ENCODE measurements at places on chromosomes 12 and 14. TPM values are rescaled to one million over a fixed set of nuclear protein-coding genes. Genes with fewer than 3 reads are reported as not detected.

The IL23A gene
- not detected for total RNA-seq

The MTHFD1 gene
- total RNA-seq: 31.2 TPM

The CACNA1C gene
- total RNA-seq: 10.1 TPM

GRCh38 chr12:48054955-48055821 is 50.7 kb downstream of the SENP1 start:
- DNase-seq: no peak

- DNase-seq: peak; percentile 31
These were observed 46.3 kb upstream of the PCED1B start for GRCh38 chr12:47033081-47033480.

GRCh38 chr12:129776977-129777667 is 126.7 kb downstream of the TMEM132D start:
- no peak for DNase-seq

The ASPG gene
- 9.4 TPM for total RNA-seq

GRCh38 chr12:414859-415258 is 13.4 kb downstream of the CCDC77 start:
- DNase-seq: no peak

GRCh38 chr14:81416981-81417380 is 16.9 kb upstream of the STON2 start:
- no peak for DNase-seq

DNA sequence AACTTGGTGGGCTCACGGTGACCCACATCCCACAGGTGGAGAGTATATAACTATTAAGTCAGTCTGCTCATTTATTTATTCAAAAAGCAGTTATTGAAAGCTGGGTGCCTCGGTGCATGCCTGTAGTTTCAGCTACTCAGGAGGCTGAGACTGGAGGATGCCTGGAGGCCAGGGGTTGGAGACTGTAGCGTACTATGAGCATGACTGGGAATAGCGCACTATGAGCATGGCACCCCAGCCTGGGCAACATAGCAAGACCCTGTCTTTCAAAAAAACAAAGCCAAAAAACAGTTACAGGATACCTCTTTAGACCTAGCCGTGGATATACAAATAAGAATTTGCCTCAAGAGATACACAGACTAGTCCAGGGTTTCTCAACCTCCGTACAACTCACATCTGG is 139.8 kb downstream of the ZFP36L1 start:
- DNase-seq: no peak

The FAIM2 gene
- total RNA-seq: 2.3 TPM

GRCh38 chr12:18254081-18254480 is 7.2 kb upstream of the PIK3C2G start:
- no peak for DNase-seq

DNA sequence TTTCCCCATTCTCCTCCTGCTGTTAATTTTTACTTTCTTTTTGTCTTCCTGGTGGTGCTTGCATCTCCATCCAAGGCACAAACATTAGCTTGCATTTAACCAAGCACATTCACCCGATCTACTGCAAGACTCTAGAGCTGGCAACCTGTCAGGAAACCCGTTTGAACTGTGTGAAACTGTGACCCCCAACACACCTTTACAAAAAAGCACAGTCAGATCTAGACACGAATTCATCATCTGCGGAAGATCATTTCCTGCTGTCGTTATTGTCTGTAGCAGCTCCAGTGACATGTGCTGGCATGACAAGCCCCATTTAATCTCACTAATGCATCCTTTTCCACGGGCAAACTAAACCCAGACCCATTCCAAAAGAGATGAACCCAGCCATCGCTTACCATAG is 340.5 kb downstream of the VRK1 start:
- no peak for DNase-seq

Data from left colon (tissue), 2 donors.